ENCODE measurements at places on chromosomes 12 and 14.

GRCh38 chr14:33811721-33812120 lies 139.2 kb downstream of the EGLN3 start:
- no peak for DNase-seq

DNA sequence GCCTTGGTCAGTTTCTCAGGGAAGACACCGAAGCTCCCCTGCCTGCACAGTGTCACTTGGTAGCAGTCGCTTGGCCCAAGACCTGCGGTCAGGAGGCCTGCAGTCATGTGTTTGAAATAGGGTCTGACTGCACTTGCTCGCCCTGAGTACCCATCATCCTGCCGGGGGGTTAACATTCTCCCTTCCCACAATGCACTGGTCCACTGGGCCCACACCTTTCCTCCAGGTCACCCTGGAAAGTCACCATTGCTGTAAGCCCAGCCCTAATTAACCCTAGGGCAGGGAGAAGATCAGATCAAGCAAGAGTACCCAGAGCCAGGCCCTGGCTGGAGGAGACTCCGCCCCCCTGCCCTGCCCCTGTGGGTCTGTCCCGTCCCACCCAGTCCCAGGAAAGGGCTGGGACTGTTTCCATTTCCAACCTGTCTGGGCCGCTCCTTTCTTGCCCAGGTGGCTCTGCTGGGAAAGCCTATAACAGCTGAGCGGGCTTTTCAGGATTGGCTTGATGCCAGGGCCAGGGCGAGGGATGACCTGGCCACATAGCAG lies 87.1 kb downstream of the ZFP36L1 start:
- DNase-seq = peak; percentile 76

- no peak for DNase-seq
Measured at GRCh38 chr12:110599334-110599733, 14.6 kb upstream of the TCTN1 start.

DNA sequence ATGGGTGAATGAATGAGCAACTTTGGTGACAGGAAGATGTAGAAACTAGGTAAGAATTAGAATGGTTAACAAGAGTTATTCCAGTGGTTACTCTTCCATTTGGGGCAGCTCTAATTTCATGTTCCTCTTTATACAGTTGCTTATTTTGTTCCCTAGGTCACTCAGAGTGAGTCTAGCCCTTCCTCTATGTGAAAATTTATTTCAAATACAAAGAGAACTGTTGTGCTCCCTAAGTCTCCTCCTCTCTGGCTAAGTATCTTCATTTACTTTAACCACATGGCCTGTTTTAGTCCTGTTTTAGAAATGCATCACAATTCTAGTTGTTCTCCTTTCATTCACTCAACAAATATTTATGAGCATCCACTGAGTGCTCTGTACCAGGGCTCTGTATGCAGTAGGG lies 51.1 kb upstream of the HIF1A start:
- DNase-seq = no peak

DNA sequence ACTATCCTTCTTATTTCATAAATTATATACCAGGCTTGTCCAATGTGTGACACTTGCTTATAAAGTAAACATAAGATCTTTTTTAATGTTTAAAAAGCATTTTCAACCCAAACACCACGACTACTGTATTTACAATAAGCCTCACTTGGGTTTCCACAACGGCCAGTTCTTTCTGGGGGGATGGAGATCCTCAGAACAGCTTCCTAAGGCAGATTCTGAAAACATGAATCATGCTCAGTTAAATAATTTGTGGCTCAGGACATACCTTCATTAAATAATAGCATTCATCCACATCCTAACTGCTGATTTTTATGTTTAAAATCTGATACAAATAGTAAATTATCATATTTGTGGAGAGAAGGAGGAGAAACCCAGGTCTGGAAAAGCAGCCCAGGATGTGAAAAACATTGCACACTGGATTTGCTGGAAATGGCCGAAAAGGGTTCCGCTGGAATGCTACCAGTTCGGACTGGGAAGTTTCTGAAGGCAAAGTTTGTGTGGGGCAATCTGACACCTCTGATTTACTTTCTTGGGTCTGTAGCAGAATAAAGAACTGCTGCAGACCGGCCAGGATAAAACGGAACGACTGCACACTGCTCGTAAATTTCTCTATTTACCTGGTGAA lies 597 bp downstream of the GLT8D2 start:
- DNase-seq = no peak

- no peak for DNase-seq
Measured at GRCh38 chr12:98999559-98999958, 354.5 kb downstream of the APAF1 start.

GRCh38 chr14:99764222-99764706 lies 28.9 kb upstream of the EML1 start:
- no peak for DNase-seq

GRCh38 chr12:115710104-115710564 lies 567.4 kb downstream of the MED13L start:
- peak; percentile 71 for DNase-seq

- peak; percentile 82 for DNase-seq
Measured at GRCh38 chr12:79547735-79548609, 142.8 kb downstream of the PAWR start.

- DNase-seq = no peak
Measured at GRCh38 chr14:69373104-69373503, 25.0 kb downstream of the ERH start.

- DNase-seq = no peak
Measured at GRCh38 chr12:104063712-104064030, 660 bp upstream of the HCFC2 start.

- DNase-seq = no peak
Measured at GRCh38 chr12:132020292-132020691, 70.5 kb downstream of the EP400 start.

DNA sequence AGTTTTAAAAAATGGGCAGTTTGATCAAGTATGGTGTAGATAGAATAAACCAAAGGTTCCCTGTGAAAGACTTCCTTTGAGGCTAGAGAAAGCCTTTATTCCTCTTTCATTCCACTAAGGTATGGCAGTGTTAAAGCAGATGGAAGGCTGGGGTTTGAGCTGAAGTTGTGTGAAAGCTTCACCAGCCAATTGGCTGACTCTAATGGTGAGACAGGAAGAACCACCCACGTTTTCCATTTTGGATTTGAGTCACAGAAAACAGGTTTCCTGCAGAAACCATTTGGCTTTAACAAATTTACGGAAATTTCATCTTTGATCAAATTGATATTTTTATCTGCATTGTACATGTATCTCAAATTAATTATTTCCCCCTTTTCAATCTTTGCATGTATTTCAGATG lies 455.0 kb downstream of the PCNX1 start:
- no peak for DNase-seq

DNA sequence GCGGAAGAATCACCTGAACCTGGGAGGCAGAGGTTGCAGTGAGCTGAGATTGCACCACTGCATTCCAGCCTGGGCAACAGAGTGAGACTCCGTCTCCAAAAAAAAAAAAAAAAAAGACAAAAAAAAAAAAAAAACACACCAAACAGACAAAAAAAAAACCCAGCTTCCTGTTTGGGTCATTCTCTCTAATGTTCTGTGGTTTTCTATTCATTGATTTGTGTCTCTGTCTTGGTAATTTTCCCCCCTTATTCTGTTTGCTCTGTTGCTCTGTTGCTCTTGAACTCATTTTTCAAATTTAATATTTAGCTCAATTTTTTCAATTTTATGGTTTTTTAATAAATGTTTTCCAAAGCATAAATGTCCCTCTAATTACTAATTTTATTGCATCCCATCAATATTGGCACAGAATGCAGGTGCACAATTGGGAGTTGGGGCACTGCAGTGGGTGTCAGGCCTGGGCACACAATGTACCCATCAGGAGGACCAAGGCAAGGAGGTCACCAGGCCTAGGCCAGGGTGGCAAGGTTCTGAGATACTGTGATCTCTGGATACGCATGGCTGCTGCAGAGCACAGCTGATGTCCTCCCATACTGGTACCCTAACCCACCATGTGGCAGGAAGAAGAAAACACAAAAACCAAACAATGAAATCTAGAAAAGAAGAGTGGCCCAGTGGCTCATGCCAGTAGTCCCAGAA lies 8.0 kb upstream of the GNPTAB start:
- no peak for DNase-seq

DNA sequence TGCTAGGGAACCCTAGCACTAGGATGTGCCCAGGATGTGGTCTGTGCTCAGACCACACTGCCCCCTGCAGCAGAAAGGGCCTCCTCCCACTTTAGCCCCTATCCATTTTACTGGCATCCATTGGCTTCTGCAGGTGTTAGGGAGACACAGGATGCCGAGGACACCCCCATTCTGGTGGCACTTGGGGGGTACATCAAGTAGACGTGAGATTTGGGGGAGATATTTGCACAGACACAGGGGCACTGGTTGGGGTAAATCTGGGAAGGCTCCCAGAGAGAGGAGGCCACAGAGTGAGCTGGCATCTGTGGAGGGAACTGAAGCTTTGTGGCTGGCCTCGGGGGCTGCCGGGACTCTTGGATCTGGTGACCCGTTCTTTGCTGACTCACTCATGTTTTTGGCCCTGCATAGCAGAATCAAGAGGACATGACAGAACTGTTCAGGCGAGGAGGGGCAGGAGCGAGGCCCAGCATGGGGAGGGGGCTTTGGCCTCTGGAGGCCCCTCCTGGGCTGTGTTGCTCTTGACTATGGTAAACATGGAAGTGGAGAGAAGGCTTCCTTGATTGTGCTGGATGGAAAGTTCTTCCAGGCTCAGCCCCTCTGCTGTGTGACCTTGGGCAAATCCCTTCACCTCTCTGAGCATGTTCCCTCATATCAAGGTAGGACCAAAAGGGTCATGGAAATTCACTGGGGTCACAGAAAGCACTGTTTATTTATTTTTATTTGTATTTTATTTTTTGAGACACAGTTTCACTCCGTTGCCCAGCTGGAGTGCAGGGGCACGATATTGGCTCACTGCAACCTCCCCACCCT lies 1.8 kb downstream of the PLBD2 start:
- DNase-seq = no peak

- DNase-seq = no peak
Measured at GRCh38 chr12:16361142-16361783, 13.8 kb downstream of the MGST1 start.

- no peak for DNase-seq
Measured at GRCh38 chr12:110262442-110263388, 18.3 kb upstream of the ATP2A2 start.

DNA sequence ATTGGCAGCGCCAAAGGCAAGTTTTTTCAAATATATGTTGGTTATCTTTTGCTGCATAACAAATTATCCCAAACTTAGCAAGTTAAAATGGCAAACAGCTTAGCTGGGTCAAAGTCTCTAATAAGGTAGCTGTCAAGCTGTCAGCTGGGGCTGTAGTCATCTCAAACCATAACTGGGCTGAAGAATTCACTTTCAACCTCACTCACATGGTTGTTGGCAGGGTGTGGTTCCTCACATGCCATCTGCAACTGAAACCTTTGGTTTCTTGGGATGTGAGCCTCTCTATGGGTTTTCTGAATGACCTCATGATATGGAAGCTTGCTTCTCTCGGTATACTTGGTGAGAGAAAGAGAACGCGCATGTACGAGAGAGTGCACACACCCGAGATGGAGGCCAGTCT lies 125.4 kb downstream of the LRIG3 start:
- no peak for DNase-seq

DNA sequence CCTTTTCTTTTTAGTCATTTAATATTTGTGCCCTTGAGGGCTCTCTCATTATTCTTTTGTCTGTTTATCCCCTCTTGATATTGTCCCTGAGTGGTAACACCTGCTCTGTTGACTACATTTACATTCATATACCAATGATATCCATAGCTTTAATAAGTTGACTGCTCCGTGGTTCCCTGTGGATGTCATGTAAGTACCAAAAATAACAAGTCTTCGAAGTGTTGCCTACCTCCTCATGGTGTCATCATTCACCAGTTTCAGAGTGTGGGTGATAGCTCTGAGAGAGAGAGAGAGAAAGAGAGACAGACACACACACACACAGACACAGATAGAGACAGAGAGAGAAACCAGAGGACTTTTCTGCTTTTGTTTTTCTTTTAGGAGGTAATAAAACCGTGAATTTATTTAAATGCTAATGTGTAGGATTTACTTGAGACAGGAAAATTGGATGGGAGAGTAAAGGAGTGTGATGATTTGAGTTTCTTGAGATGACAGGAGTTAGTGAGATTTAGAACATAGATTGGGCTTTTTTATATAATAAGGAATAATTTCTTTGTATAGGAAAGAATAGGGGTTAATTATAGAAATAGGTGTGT lies 52.2 kb downstream of the PAPOLA start:
- no peak for DNase-seq

DNA sequence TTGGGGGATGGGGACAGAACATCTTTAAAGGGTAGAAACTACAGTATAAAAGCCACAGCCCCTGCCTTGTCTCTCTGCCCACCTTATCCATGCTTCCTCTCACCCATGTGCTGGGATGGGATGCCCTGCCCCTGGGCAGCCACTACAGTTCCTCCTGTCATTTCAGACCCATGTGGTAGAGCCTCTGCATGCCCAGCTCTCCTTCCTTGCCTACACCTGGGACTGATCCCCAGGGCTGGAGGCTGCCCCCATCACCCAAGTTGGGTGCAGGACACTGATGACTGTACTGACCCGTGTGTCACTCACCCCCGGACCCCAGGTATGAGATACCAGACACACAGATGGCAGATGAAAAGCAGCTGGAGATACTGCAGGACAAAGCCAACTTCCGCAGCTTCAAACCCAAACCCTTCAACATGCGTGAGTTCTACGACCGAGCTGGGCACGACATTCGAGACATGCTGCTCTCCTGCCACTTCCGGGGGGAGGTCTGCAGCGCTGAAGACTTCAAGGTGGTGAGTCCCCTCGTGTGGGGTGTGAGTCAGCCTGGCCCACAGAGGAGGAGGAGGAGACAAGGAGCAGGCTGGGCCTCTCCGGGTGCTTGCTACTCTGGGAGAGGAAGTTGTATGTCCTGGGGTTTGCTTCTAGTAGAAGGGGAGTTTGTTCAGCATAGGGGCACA lies 2.2 kb downstream of the ASIC1 start:
- peak; percentile 37 for DNase-seq

GRCh38 chr14:62079038-62079437 lies 316.8 kb downstream of the SNAPC1 start:
- DNase-seq = no peak

- DNase-seq = peak; percentile 62
Measured at GRCh38 chr14:101360054-101360911, 201.0 kb upstream of the DIO3 start.

DNA sequence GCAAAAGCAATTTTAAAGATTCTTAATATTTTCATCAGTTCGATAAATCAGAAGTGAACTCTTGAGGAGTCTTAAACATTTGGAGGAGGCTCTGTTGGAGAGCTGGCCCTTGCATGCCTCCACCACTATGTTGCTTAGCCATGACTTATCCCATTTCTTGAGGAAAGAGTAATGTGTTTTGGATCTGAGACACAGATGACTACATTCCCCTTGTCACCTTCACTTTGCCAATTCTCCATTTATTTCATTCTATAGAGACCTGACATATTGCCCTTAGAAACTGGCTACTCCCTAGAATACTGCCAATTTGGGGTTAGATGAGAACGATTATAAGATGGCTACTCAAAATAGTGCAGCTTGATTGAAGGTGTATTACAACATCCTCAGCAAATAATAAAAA lies 157.4 kb upstream of the TMEM260 start:
- no peak for DNase-seq

GRCh38 chr14:64464651-64465050 lies 648 bp upstream of the AKAP5 start:
- no peak for DNase-seq

GRCh38 chr12:131122631-131123030 lies 168.9 kb downstream of the ADGRD1 start:
- DNase-seq = no peak
